ENCODE measurements at places on chromosomes 7 and 10.

- no peak for DNase-seq
Observed at GRCh38 chr7:138727336-138728099, 26.4 kb upstream of the SVOPL start.

DNA sequence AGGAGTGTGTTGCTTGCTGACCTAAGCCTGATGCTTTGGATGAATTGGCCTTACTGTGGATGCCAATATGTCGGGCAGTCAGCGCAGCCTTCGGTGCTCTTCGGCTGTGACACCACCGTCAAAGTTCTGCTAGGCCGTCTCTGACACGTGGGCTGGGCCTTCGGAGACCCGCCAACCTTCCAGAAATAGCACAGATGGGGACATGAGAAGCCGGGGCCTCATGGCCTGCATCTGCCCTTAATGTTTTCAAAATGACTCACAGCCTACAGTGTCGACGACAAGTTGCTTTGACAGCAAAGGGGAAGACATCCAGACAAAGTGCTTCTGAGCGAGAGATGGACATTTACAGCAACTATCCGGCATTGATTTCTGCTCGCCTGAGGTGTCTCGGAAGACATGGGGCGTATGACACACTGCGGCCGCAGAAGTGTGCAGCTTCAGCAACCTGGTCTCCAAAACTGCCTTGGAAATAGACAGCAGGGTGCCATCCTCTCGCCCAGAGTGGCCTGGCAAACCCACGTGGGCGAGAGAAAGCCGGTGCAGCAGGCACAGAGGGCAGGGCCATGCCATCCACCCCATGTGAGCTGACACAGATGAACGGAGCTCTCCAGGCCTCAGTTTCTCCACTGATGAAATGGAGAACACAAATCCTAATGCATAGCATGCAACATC, 94.0 kb upstream of the PPP2R2D start:
- DNase-seq: no peak

GRCh38 chr7:132352800-132353199, 223.5 kb downstream of the PLXNA4 start:
- no peak for DNase-seq

- DNase-seq: peak; percentile 42
Observed at GRCh38 chr7:101817471-101818286, at the start of gene CUX1. Gene CUX1, plus strand, starts transcription at chr7:101817626. Its CDS starts 14 bp downstream, at chr7:101817640.

GRCh38 chr7:42016517-42016916, 220.5 kb downstream of the GLI3 start:
- no peak for DNase-seq

- DNase-seq: peak; percentile 14
Observed at GRCh38 chr7:132666774-132667172, 90.5 kb upstream of the PLXNA4 start.
